ENCODE measurements at places on chromosomes 1 and 21. TPM values are rescaled to one million over a fixed set of nuclear protein-coding genes. Genes with fewer than 3 reads are reported as not detected.

Gene ZNF683
- 0.31 TPM for total RNA-seq

Gene AGPAT3
- total RNA-seq, result 64.4 TPM

Gene MYBPH
- total RNA-seq, result not detected

Gene MIB2
- 45.9 TPM for total RNA-seq

Gene TSPAN2
- total RNA-seq, result 0.24 TPM

Gene EPHB2
- not detected for total RNA-seq

Gene DENND2C
- total RNA-seq, result 0.23 TPM

Gene SMIM1
- 0.89 TPM for total RNA-seq

Gene VPS45
- 32.6 TPM for total RNA-seq

Gene NFIA
- total RNA-seq, result 1.2 TPM

Gene SLC9C2
- total RNA-seq, result not detected

Gene PDPN
- not detected for total RNA-seq

All from activated naive CD4-positive, alpha-beta T cell treated with anti-CD3 and anti-CD28 coated beads, Interleukin-2, amount 10 ng/mL, durations not matched to agents 5 hours and 36 hours (primary cell).